ENCODE measurements at places on chromosomes 1 and 21.

DNA sequence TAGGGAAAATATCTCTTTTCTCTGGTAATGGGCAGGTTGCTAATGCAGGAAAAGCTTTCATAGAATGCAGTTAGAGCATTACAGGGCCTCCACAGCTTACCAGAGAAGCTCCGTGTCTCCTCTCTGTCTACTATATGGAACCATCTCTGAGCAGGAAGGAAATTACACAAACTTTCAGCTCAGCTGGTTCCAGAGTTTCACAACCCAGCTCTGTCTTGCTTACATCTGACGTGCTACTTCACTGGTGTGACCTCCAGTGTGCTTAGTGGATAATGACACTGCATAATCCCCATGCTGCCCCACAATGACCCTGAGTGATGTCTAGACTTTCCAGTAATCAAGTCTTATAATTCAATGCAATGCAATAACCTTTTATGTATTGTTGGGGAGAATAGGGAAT lies 4.3 kb upstream of the FGGY start:
- DNase-seq, result peak; percentile 4

DNA sequence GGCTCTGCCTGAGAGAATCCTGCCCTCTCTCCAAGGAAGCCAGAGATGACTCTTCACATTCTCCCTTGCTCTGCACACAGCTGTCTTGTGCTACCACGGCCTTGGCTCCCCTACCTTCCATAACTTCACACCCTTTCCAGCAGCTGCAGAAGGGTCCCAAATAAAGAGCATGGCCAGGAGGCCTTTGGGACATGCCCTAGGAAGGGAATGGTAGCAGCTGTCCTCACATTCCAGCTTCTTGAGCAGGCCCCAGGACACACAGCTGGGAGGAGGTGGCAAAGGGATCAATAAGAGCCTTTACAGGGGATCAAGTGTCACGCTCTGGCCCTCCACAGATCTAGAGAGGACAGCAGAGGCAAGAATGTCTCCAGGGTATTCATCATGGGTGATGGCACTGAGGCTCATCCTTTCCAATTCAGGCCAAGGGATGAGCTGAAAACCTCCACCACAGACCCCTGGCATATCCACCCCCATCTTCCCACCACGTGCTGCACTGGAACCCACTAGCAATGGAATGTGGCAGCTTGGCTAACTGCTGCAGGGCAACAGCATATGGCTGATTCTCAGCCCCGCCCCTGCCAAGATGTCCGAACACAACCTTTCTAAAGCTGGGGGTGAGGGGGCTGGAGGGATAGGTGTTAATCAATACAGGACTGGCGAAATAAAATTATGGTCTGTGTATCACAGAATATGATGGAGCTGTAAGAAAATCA lies 17.8 kb upstream of the RAB29 start:
- DNase-seq, result no peak

DNA sequence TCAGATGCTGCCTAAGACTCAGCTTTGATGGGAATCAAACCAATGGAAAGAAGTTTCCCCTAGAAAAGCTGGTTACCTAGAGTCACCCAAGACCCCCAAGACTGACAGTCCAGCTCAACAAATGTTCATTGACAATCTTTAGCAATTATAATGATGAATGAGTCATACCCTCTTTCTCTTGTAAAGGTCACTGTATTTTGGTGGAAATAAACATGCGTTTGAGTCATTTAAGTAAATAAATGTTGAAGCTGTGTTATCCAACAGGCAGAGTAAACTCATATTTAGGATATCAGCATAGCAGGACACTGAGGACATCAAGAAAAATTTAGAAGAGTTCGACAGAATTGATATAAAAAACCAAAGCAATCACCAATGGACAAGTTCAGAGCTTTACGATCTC lies 295.9 kb downstream of the RGS7 start:
- no peak for DNase-seq

DNA sequence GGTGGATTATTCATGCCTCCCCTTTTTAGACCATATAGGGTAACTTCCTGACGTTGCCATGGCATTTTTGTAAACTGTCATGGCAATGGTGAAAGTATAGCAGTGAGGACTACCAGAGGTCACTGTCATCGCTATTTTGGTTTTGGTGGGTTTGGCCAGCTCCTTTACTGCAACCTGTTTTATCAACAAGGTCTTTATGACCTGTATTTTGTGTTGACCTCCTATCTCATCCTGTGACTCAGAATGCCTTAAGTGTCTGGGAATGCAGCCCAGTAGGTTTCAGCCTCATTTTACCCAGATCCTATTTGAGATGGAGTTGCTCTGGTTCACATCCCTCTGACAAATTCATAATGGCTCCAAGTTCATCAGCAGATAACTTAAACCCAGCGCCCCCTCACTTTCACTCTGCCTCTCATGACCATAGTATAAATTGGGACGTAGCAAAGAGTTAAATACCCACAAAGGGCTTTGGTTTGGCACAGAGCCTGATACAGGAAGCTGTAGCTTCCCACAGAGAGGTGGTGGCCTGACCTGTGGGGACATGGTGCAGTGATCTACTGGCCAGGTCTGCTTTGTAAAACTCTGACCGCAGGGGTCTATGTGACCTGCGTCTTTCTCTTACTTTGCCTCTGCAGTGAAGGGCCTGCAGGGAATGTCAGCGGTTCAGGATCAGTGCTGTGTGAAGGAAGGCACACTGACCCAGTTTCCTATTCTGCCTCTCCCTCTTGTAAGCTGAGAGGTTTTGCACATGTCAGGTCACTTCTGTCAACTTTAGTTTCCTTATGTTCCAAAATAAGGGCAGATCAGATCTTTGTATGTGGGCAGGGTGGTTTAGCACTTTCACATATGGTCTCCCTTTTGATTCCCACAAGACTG lies 78.1 kb upstream of the ZNF644 start:
- no peak for DNase-seq

- DNase-seq, result no peak
Observed at GRCh38 chr1:93676427-93676826, 5.2 kb downstream of the BCAR3 start.

- DNase-seq, result no peak
Observed at GRCh38 chr1:83641796-83642443, 357.0 kb downstream of the TTLL7 start.

- DNase-seq, result no peak
Observed at GRCh38 chr21:44983421-44984206, 43.8 kb downstream of the SLX9 start.

- no peak for DNase-seq
Observed at GRCh38 chr1:219542828-219543518, 69.9 kb downstream of the ZC3H11B start.

- peak; percentile 33 for DNase-seq
Observed at GRCh38 chr21:46097336-46098293, at the start of gene COL6A2. COL6A2 (plus strand) TSS chr21:46098112.

DNA sequence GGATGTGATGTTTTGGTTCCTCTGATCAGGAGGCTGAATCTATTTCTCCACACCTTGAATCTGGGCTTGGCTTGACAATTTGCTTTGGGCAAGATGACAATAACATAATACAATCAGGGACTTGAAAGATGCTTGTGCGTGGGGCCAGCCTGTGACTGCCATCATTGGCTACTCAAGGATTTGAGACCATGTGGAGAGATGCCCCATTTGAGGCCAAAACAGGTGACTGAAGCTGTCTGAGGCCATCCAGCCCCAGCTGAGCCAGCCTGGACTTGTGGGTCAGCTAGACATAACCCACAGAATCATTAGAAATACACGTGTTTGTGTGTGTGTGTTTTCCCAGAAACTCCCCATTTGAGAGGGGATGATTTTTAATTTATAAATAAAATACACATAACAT lies 421.5 kb downstream of the PTPRU start:
- no peak for DNase-seq

DNA sequence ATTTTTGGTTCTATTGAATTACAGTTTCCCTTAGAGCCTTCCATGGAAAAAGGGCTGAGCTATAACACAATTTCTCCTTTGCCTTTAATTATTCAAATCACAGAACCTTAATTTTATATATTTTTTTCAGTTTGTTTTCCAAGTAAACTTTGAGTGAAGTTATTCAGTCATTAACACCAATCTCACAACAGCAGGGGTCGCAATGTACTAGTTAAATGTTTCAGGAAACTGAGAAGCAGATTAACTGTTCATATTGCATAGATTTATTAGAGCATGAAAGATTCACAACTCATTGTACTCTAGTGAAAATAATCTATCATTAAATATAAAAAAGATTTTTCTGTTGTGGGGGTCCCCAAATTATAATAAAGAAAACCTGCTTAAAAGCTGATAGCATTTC lies 64.1 kb downstream of the KIFAP3 start:
- DNase-seq, result no peak

DNA sequence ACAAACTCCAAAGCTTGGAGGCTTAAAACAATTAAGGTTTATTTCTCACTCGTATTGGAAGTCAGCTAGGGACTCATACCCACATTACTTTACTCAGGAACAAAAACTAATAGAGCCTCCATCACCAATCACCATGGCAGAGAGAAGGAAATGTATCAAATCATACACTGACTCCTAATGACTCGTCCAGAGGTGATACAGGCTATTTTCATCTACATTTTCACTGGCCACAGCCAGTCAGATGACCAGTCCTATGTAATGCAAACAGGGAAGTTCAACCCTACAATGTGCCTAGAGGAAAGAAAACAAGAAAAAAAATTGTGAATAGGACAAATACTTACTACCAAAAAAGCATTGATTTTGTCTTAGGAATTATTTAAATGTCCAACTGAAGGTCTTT lies 110.3 kb downstream of the SEC16B start:
- no peak for DNase-seq

DNA sequence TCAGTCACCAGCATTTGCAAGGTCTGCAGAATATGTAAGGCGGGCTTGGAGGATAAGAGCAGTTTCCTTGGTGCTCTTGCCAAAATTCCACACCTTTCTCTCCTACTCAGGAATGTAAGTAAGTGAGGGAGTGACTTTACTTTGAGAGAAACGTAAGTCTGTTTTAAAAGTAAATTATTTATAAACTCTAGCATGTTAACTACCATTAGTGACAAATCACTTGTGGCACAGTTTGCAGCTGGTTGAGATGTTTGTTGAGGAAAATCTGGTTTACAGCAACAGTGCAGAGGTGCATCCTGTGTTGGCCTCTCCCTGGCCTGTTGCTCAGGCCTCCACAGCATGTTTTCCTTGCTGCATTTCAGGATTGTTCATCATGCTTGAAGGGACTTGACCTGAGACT lies 8.5 kb downstream of the CGN start:
- DNase-seq, result no peak

DNA sequence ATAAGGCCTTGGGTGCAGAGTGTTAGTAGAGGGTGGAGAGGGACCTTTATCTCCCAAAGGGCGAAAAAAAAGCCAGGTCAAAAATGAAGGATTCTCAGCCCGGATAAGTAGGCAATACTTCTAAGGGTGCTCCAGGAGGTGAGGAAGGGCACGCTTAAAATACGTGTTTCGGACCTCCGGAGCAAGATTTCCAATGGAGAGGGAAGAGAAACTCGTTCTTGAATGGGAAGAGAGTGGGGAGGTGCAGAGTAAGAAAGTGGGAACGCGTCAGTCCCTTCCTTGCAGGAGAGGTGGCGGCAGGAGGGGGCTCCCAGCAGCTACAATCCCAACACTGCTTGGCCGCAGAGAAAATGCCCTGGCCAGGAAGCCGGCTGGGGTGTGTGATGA lies 581 bp downstream of the EFCAB14 start:
- DNase-seq, result no peak

- no peak for DNase-seq
Observed at GRCh38 chr1:210764536-210764935, 369.4 kb downstream of the KCNH1 start.

DNA sequence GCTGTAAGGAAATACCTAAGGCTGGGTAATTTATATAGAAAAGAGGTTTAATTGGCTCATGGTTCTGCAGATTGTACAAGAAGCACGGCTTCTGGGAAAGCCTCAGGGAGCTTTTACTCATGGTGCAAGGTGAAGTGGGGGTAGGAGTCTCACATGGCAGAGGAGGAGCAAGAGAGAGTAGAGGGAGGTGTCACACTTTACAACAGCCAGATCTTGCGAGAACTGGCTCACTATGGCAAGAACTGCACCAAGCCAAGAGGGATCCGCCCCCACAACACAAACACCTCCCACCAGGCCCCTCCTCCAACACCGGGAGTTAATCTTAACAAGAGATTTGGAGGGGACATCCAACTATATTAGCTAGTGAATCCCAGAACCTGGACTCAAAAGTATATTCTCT lies 135.4 kb upstream of the SOD1 start:
- DNase-seq, result no peak

DNA sequence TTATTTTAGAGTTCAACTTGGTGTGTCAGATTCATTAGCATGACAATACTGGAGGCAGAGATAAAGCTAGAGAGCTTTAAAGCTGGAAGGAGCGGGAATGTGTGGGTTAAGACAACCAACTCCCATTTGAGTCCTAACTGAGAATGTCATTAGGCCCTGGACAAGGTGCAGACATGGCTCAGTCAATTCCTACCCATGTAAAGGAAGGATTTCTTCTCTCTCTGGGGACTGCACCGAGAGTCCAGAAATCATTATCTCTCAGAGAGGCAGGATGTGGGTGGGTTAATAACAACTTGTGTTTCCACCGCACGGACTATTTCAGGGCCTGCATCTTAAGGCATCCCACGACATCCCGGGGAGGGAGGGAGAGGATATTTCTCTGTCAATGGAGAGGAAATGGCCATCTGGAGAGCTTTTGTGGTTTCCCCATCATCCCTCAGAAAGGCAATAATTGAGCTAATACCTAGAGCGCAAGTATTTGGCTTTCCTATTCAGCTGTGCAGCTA lies 46.7 kb upstream of the SARS1 start:
- no peak for DNase-seq

DNA sequence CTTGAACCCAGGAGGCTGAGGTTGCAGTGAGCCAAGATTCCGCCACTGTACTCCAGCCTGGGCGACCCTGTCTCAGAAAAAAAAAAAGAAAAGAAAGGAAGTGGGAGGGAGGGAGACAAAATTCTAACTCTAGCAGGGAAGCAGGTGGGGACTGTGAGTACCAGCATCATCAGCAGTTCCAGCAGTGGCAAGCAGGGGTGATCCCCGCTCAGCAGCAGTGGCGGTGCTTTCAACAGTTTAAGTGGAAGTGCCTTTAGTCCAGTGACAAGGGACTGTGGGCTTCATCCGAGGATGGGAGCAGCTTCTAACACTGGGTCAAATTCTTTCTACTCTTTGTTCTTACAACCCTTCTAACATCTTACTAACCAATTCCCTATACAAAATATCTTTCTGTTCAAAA lies 858.1 kb upstream of the ADAMTS5 start:
- no peak for DNase-seq

GRCh38 chr1:245797592-245798348 lies 643.0 kb downstream of the KIF26B start:
- no peak for DNase-seq
